Urinary bladder (tissue), 4 donors: ENCODE measurements at places on chromosomes 11 and 22. TPM values are rescaled to one million over a fixed set of nuclear protein-coding genes. Genes with fewer than 3 reads are reported as not detected.

DNA sequence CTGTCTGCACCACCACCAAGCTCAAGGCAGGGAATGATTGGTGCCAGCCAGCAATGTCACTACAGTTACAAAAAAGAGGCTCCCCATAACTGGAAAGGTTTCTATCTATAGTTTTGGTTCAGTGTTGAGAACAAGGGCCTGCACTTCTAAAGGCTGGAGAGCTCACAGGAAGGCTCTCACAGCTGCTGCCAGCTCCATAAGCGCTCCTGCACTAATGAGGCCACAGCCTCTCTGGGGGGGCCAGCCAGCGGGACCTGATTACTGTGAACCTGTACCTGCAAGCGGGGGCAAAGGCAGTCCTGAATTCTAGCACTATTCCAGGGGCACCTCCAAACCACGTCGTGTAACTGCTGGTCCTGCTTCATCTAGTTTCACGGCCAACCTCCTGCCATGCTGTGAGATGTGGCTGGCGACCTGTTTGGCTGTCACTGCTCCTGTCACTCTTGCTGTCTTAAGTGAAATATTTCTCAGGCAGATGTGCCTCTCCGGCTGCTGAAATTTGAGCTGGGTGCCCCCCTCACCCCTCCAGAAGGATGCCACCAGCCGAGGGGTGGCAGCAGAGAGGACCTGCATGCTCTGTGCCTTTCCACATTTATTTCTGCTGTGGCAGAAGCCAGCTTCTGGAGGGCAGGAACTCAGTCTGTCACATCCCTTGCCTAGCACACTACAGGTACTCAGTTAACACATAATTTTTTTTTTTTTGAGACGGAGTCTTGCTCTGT is 53.3 kb upstream of the ARFGAP3 start:
- DNase-seq = no peak

GRCh38 chr22:47249370-47249928 is 487.0 kb downstream of the TBC1D22A start:
- no peak for DNase-seq

DNA sequence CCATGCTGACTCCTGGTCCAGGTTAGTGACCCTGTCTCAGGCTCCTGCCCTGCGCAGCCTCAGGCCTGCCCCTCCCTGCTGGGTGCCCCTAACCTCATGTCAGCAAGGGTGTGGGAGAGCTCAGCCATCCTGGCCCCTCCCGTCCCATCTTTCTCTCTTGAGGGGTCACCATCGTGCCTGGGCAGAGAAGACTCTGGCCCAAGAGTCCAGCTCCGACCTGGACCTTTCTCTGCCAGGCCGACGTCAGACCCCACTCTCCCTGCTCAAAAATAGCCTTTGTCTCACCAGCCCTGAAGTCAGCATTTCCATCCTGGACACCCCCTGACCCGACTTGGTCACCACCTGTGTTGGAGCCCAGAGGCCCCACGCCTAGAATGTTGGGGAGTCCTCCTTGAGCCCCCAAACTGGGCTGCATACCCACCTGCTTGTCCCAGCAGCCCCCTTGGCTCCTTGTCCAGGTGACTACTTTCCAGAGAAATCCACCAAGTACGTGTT is 4.9 kb downstream of the SCGB1C1 start:
- DNase-seq = no peak

Gene TECTA
- 0.85 TPM for total RNA-seq

Gene MRGPRF
- total RNA-seq = 48.5 TPM

Gene CREB3L1
- 44.3 TPM for total RNA-seq
